Colonic mucosa (tissue), 4 donors: ENCODE measurements at places on chromosomes 7 and 10. TPM values are rescaled to one million over a fixed set of nuclear protein-coding genes. Genes with fewer than 3 reads are reported as not detected.

DNA sequence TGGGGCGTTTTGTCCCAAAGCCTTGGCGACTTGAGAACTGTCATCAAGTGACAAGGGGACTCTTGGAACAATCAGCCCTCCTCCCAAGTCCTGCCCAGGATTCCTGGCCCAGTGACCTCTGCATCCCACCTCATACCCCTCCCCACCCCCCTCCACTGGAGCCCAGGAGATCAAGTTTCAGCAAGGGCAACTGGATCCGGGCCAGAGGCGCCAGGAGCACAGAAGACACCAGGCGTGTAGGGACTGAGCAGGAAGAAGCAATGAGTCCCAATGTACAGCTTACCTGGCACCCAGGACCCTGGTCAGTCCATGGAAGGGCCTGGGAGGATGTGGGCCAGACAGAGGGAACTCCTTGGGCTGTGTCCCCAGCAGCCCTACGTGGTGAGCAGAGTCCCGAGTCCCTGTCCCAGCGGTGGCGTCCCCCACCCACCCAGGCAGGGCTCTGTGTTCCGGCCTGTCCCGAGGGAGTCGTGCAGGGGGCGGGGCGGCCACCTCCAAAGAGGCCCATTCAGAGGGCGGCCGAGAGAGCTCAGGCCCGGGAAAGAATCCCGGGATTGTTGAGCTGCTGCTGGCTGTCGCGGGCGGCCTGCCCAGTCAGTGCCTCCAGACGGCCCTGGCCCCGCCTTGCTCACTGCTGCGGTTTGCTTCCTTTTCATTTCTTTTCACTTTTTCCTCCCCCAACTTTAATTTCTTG, 254.1 kb downstream of the TNS3 start:
- H3K27ac ChIP-seq: peak overlapping the region; percentile 75
- H3K4me3 ChIP-seq: no peak overlapping the region
- H3K27me3 ChIP-seq: no peaks in the 10 kb centered on the region
- no peaks in the 10 kb centered on the region for H3K36me3 ChIP-seq
- DNase-seq: peak; percentile 83

- DNase-seq: no peak
- H3K27me3 ChIP-seq: no peaks in the 10 kb centered on the region
- no peak overlapping the region for H3K4me3 ChIP-seq
- H3K27ac ChIP-seq: no peak overlapping the region
- H3K4me1 ChIP-seq: no peaks in the 10 kb centered on the region
- no peaks in the 10 kb centered on the region for H3K36me3 ChIP-seq
These were observed 411.2 kb downstream of the KCNMA1 start for GRCh38 chr10:77226452-77226851.

DNA sequence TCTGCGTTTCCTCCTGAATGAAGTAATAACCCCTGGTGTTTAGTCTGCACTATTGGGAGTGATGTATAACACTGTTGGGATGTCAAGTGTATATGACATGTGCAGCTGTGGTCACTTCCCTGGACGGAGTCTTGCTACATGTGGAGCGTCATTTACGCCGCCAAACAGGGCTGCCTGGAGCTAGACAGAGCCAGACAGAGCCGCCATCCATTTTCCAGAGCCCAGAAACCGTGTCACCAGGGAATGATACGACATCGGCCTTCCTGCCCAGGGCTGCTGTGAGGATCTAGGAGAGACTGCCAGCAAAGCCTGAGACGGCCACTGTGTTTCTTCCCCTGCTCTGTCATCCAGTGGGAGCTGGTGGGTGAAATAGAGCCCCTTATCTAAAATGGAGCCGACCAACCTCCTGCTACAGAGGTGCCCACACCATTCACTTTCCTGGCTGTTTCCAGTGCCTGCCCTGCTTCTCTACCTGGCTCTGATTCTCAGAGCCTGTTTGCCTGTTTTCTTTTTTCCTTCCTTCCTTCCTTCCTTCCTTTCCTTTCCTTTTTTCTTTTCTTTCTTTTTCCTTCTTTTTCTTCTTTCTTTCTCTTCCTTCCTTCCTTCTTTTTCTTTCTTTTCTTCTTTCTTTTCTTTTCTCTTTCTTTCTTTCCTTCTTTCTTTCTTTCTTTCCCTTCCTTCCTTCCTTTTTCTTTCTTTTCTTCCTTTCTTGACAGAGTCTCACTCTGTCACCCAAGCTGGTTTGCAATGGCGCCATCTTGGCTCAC, 13.3 kb upstream of the FGFR2 start:
- no peaks in the 10 kb centered on the region for H3K36me3 ChIP-seq
- H3K27me3 ChIP-seq: no peaks in the 10 kb centered on the region

DNA sequence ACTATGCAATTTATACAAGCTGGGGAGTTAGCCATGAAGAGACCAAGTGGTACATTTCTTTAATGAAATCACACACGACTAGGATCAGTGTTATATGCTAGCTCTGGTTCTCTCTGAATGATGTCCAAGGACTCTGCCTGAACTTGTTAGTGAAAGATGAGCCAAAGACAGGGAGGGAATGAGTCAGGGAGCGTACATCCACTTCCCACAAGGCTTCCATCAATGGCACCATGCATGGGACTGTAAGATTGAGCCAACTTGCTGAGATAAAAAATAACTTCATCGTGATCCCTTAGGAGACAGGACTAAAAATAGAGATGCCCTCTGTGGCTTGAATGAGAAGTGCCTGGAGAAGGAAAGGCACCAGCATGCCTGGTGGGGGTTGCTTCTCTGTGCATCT, 629.7 kb downstream of the ACTR3B start:
- no peaks in the 10 kb centered on the region for H3K27me3 ChIP-seq
- DNase-seq: no peak
- no peak overlapping the region for H3K27ac ChIP-seq
- no peaks in the 10 kb centered on the region for H3K36me3 ChIP-seq

Gene FKBP6
- not detected for total RNA-seq

Gene ACTL6B
- not detected for total RNA-seq

Gene TTYH3
- 59.5 TPM for total RNA-seq

Gene FAM241B
- 4.2 TPM for total RNA-seq
